ENCODE measurements at places on chromosomes 5 and 9.

DNA sequence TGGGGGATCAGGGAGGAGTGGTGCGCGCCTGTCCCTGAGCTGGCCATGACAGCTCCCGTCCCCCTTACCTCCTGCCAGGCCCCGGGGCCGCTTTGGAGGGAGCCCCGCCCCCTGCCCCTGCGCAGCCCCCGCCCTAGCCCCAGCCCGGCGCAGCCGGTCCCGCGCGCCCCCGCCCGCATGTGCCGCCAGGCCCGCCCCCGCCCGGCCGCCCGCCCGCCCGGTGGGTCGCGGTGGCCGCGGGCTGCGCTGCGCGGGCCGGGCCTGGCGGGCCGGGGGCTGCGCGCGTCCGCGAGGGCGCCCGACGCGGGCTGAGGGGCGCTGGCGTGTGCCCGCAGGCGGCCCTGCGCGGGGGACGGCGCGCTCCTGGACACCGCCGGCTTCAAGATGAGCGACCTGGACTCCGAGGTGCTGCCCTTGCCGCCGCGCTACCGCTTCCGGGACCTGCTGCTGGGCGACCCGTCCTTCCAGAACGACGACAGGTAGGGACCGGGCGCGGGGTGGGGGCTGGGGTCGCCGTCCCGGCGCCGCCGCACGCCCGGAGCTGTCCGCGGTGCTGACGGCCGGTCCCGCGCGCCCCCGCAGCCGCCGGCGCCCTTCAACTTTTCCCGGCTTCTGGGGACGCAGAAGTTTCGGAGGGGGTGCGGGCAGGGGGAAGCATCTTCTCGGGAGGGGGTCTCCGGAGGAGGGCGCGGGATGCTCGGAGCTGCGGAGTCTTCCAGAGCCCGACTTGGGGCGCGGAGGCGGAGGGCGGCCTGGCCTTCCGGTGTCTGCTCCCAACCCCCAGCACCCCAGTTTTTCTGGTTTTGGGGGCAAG is 12.5 kb downstream of the KCNT1 start:
- no peak for DNase-seq

DNA sequence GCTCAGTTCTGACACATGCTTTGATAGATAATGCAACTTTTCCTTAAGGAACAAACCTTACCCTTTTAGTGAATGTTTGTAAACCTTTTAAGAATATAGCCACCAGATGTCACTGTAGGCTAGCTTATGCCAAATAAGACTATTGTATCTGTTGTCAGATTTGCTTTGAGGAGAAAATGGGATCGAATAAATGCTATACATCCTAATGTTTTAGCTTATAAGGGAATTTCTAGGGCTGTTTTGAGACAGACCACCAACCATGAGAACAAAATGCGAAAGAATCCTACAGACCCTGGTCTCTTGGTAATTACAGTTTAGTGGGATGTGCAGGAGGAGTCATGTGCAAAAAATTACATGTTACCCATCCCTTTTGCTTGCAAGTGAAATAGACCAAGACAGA is 127.6 kb upstream of the NMUR2 start:
- no peak for DNase-seq

DNA sequence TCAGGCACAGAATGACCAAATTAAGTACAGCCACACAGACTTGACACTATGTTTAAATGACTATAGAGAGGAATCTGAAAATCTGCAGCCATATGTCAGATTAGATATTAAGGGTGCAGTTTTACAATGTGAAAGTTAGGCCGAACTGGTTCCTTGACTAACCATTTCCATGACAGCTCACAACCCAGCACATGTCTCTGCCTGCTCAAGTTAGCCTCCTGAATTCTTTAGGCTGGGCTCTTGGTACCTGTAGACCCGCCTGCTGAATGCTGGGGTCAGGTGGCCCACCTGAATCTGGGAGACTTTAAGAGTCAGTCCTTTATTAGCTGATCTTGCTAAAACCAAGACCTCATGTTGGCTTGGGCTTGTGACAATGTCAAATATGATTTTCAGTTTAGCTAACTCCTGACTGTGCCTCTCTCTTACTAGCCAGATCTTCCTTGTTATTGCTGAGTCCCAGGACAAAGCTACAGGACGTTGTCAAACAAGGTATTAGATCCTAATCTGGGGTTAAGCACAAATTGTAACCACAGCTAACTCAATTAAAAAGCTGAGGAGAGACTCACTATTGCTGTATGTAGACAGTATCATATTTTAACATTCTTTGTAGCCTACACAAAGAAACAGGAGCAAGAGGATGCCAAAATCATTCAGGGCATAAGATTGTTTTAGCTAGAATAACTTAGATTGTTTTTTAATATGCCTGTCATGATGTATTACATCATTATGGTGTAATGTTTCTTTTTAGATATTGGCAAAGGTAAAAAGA is 490.9 kb downstream of the SEMA5A start:
- DNase-seq, result no peak

DNA sequence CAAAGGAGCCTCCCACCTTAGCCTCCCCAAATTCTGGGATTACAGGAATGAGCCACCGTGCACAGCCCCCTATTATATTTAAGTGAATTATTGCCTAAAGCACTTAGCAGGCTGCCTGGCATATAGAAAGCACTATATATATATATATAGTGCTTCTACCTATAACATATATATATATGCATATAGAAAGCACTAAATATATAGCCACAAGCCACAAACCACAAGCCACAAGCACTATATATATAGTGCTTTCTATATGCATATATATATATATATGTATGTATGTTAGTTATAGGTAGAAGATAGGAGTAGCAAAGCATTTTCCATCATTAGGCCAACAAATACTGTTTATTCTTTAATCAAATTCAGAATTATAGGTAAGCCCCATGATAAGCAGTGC is 185.8 kb downstream of the CWC27 start:
- DNase-seq, result no peak

DNA sequence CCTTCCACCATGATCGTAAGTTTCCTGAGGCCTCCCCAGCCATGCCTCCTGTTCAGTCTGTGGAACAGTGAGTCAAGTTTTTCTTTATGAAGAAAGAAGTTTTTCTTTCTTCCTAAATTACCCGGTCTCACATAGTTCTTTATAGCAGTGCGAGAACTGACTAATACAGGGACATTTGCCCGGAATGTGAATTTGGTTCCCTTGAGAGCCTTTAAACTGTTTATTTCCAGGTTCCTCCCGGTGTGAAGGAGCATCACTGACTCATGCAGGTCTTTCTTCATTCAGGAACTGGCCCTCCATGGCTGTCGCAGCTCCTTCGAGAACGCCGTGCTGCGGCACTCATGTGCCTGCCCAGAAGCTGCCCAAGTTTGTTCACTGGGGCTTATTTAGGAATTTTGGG is 87.7 kb downstream of the PTCH1 start:
- DNase-seq, result no peak

DNA sequence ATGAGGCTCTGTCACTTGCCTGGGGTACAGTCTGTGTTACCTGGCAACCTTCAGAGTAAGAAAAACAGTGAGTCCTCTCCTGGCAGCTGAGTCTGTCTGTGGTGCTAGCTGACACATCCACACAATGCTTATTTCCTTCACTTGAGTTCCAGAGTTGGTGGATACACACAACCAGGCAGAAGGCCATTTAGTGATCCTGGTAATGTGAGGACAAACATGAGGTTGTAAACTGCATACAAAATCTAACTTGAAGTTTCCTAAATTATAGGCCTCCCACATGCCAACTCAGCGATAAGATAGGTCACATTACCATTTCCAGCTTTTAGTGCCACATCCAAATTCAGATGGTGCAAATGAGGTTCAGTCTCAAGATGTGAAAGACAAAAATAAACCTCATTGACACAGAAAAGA is 125.5 kb downstream of the DCP2 start:
- no peak for DNase-seq

- no peak for DNase-seq
These were observed 91.8 kb upstream of the TNC start for GRCh38 chr9:115209601-115210306.

DNA sequence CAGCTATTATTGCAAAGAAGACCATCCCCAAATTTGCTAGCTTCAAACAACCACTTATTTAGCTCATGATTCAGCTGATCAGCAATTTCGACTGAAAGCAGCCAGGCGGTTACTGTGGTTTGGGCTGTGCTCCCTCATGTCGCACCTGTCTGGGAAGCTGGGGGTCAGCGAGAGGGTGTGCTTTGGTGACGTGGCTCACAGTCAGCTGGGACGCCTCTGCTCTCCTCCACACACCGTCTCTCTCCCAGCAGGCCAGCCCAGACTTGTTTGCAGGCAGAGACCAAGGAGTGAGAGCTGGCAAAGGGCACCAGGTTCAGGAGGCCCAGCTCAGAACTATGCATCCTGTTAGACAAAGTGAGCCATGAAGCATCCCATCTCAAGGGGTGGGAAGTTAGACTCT is 140.9 kb downstream of the SYK start:
- DNase-seq, result no peak

DNA sequence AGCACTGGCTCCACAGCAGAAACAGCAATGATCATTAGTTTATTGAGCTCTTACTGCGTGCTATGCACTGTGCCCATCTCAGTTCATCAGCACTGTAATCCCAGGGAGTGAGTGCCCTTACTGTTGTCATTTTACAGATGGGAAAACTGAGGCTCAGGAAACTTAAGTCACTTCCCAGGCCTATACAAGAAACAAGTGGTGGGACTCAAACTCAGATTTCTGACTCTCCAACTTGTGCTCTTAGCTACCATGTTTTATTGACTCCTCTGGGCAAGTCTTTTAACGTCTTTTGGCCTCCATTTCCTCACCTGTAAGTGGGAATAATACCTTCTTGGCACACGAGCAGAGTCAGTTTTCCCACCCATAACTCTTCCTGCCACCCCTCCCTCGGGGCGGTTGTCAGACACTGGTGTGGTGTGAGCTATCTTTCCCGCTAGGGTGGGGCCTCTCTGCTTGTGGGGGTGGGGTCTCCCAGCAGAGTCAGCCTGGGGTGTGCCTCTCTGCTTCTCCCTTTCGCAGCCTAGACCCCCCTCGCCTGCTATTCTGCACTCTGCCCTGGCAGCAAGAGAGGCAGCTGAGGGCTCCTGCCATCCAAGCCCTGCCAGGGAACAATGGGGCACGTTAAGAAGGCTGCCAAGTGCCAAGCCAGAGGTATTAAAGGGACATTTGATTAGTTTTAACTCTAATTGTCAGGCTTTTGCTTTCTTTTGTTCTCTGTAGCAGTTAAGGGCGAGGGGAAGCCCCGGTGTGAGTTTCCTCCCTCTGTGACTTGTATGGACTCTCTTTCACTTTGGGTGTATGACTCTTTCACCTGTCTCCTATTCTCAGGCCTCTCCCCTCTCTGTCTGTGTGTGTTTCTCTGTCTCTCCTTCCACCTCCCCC is 12.1 kb downstream of the GALNT10 start:
- DNase-seq, result no peak

GRCh38 chr5:169294621-169295020 is 6.3 kb downstream of the SLIT3 start:
- no peak for DNase-seq

DNA sequence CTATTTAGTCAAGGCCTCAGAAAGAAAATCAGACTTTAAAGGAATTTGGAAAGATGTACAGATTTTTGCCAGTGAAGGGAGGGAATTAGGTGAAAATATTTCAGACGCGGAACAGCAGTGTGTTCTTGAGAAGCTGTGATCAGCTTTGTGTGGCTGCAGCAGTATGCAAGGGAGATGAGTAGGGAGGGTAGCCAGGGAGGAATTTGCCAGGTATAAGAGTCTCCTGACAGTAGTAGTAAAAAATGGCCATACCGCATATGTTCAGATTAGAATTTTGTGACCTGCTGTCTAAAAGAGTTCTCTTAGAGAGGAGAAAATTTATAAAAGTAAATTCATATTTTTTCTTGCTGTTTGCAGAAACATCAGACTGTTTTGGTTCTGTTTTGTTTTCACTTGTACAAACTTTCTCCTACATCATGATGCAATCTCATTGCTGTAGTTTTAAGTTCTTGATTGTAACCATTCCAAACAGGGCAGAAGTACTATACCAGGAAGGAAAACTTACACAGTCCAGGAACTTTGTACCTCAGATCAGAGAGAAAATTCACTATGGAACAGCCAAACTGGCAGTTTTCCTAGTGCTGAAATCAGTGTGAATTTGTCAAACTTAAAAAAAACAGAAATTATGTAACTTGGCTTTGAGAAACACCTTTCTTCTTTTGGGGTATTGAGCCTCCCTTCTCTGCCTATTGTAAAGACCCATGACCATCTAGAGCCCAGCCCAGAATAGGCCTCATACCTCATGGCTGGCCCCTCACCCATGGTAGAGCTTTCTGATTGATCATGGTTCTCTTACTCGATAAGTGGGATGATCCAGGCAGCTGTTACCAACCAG is 78.4 kb upstream of the NR3C1 start:
- no peak for DNase-seq

GRCh38 chr9:109331353-109331752 is 10.5 kb upstream of the EPB41L4B start:
- no peak for DNase-seq

DNA sequence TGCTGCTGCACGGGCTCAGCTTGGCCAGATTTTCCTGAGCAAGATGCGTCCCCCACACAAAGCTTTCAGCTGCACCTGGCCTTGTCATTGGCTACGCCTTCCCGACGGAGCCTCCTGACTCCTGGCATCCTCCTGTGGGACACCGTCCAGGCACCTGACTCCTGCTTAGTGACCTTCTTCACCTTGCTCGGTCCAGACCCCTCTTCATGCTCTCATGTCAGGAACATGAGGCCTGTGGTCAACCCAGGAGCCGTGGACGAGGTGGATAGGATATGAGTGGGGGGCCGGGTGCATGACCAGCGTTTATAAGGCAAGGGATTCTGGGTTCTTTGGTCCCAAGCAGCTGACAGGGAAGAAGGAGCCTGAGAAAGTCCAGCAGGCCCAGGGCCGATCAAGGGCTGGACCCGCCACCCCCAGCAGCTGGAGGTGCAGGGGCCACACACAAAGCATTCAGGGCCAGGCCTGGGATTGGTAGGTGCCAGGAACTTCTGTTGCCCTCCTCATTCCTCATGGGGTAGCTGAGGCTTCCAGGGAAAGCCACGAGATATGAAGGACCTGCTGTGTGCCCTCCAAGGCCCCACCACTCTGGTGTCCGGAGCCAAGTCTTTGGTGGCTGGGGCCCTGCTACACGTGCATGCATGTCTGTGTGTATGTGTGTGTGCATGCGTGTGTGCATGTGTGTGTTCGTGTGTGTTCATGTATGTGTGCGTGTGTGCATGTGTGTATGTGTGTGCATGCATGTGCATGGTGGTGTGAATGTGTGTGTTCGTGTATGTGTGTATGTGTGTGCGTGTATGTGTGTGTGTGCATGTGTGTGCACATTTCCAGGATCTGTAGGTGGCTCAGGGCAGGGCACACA is 34.9 kb downstream of the SLC6A3 start:
- DNase-seq, result no peak

GRCh38 chr5:173507171-173507570 is 109.3 kb downstream of the BOD1 start:
- no peak for DNase-seq

DNA sequence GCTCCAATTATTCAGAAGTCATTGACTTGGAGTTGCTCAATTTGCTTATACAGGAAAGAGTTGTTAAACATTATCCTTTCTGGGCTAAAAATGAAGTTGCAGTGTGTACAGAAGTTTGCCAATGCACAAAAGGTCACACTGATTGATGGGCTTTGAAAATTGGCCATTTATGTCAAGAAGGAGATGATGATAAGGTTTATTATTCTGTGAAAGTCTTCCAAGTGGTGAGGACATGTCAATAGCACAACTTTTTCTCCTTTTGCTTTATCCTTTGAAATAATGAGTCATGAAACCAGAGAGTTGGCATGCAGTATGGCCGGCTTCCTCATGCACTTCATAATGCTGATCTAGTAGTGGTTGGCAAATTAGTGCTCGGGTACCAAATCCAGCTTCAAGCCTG is 848.5 kb upstream of the WWC1 start:
- DNase-seq, result peak; percentile 22

All from HuH-7.5 (cell line).